ENCODE measurements at places on chromosomes 5 and 9.

DNA sequence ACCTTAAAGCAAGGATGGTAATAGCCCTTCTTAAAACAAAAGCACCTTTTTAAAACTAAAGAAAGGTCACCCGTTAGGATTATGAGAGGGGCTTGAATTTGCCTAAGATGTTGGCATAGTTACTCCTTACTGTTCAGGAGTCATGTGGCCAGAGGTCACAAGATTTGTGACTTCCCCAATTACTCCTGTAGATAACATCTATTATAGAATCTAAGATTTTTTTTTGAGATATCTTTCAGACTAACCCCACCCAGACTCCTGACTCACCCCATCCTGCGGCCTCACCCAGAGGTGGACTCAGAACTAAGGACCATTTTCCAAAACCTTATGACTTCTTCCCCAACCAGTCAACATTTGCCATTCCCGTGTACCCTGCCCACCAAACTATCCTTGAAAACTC, 2.4 kb downstream of the CD180 start:
- no peak for DNase-seq

GRCh38 chr5:65867542-65868195, 58.7 kb upstream of the ERBIN start:
- DNase-seq: no peak

DNA sequence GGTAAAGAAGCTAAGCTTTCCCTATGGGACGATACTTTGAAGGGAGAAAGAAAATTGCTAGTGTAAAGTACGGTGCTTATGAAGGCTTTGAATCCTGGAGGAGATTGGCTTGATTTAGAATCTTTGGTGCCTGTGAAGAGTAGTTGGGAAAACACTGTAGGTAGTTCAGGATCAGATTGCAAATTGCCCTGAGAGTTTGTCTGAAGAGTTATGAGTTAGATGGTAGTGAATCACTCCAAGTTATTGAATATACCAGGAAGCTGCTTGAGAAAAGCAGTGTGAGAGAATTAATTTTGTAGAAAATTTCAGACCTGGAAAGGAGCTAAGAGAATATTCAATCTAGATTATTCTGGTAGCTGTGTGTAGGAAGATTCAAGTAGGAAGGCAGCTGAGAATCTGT, 11.5 kb downstream of the MAN2A1 start:
- DNase-seq: no peak

- no peak for DNase-seq
These were observed 133.1 kb upstream of the POU5F2 start for GRCh38 chr5:93874491-93874890.
